ENCODE measurements at places on chromosomes 2 and 18.

DNA sequence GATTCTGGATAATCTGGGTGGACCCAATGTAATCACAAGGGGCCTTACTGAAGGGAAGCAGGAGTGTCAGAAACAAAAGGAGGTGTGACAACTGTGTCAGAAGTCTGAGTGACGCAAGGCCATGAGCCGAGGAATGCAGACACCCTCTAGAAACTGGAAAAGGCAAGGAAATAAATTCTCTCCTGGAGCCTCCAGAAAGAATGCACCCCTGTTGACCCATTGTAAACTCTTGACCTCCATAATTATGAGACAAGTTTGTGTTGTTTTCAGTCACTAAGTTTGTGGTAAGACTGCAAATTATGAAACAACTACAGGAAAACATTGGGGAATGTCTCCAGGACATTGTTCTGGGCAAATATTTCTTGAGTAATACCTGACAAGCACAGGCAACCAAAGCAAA lies 47.3 kb upstream of the B3GNT7 start:
- DNase-seq = no peak

- DNase-seq = no peak
Measured at GRCh38 chr18:44507729-44508325, 172.9 kb upstream of the SETBP1 start.

DNA sequence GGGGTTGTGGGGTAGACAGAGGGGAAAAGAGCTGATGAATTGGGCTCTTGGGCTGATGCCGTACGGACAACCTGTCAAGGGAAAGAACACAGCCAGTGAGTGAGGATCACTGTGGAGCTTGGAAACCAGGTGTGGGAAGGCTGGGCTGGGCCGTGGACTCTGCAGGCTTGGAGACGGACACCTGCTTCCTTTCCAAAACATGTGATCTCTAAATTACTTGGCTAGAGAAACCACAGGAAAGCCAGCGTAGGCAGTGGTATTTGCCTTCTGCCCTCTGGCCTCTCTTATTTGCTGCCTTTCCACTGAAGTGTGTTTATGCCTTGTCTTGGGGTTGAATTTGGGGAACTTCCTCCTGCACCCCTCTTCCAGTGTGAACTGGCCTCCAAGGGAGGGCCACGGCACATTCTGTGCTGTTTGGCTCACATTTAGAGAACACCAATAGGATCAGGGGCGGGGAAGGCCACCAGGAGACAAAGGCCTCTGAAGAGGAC lies 267.7 kb downstream of the PRKCE start:
- no peak for DNase-seq

DNA sequence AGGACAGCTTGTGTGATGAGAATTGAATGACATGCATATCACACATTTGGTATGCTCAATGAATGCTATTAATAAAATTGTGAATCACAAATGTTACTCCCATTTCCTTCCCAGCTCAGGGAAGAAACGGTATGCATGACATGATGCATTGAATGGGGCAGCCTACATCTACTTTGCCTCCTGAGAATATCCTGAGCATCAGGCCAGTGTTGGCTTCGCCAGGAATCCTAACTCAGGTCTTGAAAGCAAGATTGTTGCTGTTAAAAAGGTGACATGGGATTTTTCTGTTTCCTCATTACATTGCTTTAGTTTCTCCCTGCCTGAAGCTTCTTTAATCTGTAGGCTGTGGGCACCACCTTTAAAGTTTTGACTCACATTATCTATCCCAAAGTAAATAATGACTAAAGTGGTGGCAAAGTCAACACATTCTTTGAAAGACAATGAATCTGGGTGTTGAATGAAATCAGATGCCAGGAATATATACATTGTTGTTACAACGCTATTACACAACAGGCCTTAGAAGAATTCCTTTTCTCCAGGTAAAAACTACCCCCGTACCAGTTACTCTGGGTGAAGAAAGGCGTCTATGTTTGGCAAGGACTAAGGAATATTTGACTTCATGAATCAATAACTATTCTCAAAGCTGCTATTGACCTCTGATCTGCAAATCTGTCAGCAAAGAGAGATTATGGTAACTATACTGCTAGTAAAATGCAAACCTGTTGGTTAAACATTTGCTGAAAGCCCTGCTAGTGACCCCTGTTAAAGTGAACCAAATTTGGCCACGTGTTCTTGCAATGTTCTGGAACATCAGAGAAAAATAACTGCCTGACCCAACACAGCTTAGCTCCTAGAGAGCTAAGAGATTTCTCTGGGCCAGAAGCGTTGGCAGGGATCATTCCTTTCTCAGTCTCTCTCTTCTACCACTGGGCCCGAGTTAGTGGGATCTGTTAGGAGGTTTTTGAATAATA lies 30.5 kb upstream of the NEDD4L start:
- DNase-seq = no peak

GRCh38 chr2:98118852-98119251 lies 31.9 kb downstream of the VWA3B start:
- no peak for DNase-seq
